ENCODE measurements at places on chromosomes 1 and 21.
A peak's percentile ranks its signal among the peaks of the same experiment; 100 is the strongest.

GRCh38 chr1:187415065-187415464 lies 586.3 kb downstream of the PLA2G4A start:
- no peak for DNase-seq

- DNase-seq: no peak
These were observed 27.5 kb upstream of the SLC44A3 start for GRCh38 chr1:94792473-94793295.

GRCh38 chr1:22428672-22429071 lies 23.0 kb upstream of the ZBTB40 start:
- DNase-seq: peak; percentile 27

GRCh38 chr1:219302697-219303096 lies 129.0 kb downstream of the LYPLAL1 start:
- no peak for DNase-seq

DNA sequence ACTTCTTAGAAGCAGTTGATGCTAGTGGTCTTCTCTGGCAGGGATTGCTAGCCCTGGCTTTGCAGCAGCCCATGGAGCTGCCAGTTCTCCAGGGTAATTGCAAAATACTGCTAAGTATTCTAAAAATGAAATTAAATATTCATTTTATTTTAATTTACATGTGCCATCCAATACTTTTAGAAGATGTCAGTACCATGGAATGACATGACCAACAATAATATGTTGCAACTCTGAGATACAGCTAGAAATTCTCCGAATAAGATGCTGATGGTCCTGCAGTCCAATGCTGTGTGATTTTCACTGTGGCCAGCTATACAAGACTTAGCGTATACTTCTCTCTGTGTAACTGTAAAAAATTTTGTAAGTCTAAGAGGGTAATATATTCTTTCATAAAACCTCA lies 20.0 kb upstream of the WARS2 start:
- no peak for DNase-seq

DNA sequence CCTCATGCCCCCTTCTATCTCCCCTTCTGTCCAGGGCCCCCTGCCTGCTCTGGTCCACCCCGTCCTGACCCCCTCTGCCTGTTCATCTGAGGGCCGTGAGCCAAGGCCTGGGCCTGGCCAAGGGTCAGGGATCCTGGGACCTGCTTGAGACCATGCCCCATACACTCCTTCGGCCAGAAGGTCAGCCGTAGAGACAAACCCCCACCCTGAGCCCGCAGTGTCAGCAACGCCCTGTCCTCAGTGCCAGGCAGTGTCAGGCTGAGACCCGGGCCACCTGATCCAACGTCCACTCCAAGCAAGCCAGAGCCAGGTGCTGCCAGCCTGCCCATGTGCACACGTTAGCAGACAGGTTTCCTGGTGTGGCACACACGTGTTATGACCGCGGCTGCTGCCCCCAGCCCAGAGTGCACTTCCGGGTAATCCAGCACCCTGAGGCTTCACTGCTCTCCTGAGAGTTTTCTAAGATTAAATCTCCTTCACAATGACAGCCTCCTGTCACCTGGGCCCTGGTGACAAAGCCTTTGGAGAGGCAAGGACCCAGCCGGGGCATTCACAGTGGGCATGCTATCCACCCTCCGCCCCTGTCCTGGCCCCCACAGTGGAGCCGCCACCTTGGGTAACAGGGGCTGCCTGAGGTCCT lies 10.1 kb upstream of the SAMD11 start:
- no peak for DNase-seq

DNA sequence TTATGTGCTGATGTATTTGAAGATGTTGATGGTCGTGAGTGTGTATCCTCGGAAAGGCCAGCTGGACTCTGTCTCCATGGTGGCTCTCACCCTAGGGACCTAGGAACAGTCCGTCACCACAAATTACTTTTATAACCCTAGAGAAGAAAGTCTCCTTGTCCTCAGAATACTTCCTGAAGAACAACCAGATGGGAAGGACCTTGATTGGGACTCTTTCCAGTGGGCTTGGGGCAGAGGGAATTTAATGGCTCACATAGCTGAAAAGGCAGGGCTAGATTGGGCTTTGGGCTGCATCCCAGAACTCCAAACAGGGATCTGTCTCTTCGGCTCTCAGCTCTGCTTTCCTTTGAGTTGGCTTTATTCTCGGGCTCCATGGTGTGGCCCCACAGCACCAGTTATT lies 90.8 kb downstream of the TBX19 start:
- no peak for DNase-seq

DNA sequence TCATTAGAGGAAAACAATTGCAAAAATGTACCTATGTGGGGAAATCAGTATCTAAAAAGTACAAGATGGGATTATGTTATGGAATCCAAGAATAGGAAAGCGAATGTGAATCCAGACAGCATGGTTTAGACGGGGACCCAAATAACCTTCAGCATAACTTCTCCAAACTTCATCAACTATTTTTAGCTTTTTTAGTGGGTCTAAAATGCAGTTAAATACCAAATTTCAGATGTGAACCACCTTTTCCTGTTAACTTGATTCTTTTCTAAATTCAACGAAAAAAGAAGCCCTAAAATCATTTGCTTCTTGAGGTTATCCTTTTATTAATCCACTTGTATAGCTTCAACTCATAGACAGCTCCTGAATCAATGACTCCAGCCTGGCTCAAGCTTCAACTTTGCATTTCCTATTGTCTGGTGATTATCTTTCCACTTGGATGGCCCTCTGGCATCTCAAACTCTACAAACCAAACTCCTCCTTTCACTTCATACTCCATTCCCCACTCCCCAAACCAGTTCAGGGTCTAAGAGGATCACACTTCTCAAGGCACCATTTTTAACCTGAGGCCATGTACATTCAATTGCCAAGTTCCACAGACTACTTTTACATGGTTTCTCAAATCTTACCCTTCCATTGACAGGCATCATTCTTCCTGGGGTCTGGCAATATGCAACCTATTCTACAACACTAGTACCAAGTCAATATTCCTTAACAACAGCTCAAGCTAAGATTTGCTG lies 7.4 kb downstream of the ERRFI1 start:
- DNase-seq: no peak

DNA sequence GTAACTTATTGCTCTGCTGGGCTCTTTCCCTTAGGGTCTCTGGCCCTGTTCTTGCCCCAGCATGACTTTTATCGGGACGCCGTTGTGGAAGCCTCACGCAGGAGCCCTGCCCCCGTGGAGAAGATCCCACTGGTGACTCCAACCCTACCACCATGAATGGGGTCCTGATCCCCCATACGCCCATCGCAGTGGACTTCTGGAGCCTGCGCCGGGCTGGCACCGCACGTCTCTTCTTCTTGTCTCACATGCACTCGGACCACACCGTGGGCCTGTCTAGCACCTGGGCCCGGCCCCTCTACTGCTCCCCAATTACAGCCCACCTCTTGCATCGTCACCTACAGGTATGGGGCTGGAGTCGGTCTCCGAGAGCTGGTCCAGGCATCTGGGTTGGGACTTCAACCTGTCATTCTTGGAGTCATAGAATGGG lies 322 bp downstream of the DCLRE1B start:
- DNase-seq: peak; percentile 10

DNA sequence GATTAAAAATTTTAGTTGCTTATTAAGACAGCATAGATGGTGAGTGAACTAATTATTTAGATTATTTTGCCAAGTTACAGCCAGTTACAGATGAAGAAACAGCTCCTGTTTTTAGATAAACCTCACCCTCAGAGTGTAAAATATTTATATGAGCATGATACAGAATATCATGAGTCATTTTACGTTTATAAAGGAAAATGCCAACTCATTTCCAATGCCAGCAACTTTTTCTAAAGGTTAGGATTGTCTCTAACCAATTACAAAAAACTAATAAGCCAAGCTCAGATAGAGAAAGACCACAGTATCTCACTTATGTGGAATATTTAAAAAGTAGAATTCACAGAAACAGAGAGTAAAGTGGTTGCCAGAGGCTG lies 590.1 kb downstream of the LTN1 start:
- no peak for DNase-seq

DNA sequence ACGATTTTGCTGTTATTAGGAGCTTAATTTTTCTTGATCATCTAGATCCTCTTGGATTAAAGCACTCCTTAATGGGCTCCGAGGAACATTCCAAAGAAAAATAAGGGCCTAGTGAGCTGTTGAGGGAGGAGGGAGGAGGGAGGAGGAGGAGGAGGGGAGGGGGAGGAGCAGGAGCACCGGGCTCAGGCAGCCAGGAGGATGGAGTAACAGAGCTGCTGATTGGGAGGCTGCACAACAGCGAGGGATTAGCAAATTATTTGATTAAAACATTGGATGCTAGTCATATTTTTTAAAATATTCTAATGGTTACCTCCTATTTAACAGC lies 302.1 kb upstream of the RRP15 start:
- DNase-seq: no peak

Measured in stimulated activated CD4-positive, alpha-beta T cell treated with anti-CD3 and anti-CD28 coated beads, Interleukin-12 subunit alpha, Interleukin-12 subunit beta, amount 100 ng/mL, for 48 hours (primary cell).